ENCODE measurements at places on chromosomes 4 and X.

- no peak for DNase-seq
These were observed 188.2 kb upstream of the NRK start for GRCh38 chrX:105634180-105634579.

DNA sequence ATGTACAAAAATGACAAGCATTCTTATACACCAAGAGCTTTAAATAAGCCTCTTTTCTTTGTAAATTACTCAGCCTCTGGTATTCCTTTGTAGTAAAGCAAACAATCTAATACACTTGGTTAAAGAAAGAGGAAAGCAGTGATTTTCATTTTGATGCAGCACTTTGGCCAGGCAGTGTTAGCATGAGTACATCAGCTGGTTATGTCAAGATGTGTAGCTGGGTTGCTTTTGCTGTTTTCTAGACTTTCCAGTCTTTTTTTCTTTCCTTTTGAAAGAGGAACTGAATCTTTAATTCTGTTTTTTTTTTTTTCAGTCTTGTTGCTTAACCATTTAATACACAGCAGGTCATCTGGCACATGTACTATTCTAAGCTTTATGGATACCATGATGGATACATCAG, 167.1 kb upstream of the AADAT start:
- no peak for DNase-seq

DNA sequence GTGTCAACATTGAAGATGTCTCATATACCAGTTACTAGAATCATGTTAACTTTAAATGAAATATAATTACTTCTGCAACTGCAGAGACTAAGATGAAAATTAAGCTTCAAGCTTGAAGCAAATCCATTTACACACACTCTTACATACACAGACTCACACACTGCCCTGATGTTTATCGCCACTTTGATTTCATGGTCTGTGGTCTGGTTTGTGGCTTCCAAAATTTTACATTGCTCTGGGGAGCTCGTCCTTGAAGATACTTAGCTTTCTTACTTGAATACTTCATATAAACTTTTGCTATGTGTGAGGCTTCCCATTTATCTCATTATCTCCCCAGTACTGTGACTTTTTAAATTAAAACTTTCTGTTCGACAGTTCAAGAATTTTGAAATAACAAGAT, 35.8 kb downstream of the ARHGEF38 start:
- DNase-seq: no peak

DNA sequence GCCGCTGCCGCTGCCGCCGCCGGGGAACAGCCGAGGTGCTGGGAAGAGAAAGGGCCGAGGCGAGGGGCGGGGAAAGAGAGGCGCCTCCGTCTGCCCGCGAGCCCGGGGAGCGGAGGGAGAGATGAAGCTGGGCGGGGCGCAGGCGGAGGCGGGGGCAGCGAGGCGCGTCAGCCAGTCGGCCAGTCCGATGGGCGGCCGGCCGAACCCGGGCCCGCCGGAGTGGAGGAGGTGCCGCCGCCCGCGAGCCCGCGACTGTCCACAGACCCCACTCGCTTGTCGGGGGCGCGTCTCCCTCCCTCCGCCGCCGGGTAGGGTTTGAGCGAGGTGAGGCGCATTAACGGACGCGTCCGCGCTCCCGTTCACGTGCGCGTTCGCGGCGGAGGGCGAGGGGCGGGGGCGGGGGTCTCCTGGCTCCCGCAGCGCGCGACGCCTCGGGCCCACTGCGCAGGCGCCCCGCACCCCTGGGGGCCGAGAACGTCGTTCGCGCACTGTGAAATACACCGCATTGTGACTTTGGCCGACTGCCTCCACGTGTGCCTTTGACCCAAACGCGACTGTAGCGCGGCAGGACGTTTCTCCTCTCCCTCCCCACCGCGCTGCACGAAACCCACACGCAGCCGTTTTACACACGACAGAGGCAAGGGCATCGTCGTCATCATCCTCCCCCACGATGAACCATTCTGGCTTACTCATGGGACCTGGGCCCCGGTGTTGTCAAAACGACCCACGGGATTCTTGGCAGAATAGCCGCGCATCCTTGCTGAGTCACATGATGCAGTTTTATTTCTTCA, at the start of gene NUDT11:
Gene NUDT11, minus strand, starts transcription at position 92 of the 791 bp plus-strand sequence. CDS start 148 bp downstream, outside the sequence.
- peak; percentile 66 for DNase-seq

DNA sequence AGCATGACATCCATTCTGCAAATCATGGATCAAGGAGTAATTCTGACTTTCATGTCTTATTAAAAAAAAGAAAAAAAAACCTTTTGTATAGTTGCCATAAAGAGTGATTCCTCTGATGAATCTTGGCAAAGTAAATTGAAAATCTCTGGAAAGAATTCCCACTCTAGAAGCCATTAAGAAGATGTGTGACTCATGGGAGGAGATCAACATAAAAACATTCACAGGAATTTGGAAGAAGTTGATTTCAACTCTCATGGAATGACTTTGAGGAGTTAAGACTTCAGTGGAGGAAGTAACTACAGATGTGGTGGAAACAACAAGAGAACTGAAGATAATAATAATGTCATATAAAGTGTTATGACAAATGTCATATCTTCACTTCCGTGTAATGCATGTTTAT, 204.2 kb downstream of the PABPC4L start:
- no peak for DNase-seq

DNA sequence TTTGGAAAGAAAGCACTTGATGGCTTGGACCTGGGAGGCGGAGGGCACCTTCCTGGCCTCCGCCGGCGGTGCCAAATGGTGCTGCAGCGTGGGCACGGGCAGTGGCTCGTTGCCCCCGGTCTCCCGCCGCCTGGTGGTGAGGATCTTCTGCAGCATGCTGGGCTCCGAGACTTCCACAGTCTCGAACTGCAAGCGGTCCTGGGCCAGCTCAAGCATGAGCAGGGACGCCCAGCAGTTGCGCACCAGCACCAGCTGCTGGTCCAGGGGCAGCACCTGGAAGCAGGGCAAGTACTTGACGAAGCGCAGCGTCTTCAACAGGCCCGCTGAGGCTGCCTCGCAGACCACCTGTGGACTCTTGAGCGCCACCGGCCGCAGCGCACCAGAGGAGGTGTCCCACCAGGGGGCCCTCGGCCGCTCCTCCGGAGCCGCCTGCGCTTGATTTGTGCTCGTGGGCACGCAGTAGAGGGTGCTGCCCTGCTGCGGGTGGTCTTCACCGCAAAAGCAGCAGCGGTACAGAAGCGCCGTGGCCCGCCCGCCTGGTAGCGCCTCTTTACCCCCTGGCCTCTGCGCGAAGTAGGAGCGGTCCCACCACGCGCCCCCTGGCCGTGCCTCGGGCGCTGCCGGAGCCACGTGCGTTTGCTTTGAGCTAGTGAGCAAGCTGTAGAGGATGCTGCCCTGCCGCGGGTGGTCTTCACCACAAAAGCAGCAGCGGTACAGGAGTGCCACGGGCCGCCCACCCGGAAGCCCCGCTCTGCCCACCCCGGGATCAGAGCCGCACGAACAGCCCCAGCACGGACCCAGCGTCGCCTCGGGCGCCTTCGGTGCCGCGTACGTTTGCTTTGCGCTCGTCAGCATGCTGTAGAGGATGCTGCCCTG, 689 bp downstream of the NR0B1 start:
- DNase-seq: peak; percentile 16

DNA sequence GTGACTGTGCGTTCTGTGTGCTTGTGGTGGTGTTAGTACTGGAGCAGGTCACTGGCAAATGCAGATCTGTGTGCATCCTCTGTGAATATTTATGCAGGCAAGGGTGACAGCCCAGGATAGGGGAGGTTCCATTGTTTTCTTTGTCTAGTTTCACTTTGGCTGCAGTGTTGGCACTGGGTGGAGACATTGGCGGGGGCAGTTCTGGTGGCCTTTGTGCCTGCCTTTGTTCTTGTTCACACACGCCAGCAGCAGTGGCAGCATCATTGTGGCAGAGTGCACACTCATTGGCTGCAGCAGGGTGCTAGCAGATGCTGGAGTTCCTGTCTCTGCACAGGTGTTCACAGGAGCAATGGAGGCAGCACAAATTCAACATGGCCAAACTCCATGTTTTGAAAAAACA, 495.3 kb downstream of the UBE2NL start:
- no peak for DNase-seq

- peak; percentile 62 for DNase-seq
These were observed 59.1 kb downstream of the ANXA3 start for GRCh38 chr4:78610546-78611214.

DNA sequence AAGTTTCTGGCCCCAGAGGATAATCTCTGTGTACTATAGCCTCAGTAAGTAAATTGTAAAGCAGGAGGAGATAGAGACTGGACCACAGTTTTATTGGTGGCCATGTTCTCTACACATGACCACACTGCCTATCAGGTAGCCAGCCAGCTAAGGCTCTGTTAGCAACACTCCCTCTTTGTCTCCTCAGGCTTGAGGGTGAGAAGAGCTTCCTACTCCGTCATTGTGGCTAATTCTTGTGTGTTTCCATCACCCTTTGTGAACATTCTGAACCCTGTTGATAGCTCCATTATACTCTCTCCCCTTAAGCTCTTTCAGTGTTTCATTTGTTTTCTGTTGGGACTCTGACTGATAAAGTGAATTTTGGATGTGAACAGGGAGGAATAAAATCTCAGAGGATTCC, 233.4 kb downstream of the CFAP299 start:
- no peak for DNase-seq
